ENCODE measurements at places on chromosomes 1 and 21. TPM values are rescaled to one million over a fixed set of nuclear protein-coding genes. Genes with fewer than 3 reads are reported as not detected.

ADAMTS5 gene
- total RNA-seq, result 9.6 TPM

TLCD4 gene
- total RNA-seq, result not detected

ANKRD35 gene
- 0.65 TPM for total RNA-seq

SLC6A17 gene
- 2.4 TPM for total RNA-seq

ADGRL4 gene
- 10.6 TPM for total RNA-seq

GRCh38 chr1:27292106-27292505 is 29.9 kb upstream of the TMEM222 start:
- DNase-seq, result peak; percentile 70

Measured in GM23248 (cell line).